Skin of body (tissue), 3 donors: ENCODE measurements at places on chromosomes 11 and 22. TPM values are rescaled to one million over a fixed set of nuclear protein-coding genes. Genes with fewer than 3 reads are reported as not detected.
A peak's percentile ranks its signal among the peaks of the same experiment; 100 is the strongest.

Gene CCDC85B
- total RNA-seq: 11.4 TPM

Gene KCNQ1OT1
- 12.0 TPM for total RNA-seq

DNA sequence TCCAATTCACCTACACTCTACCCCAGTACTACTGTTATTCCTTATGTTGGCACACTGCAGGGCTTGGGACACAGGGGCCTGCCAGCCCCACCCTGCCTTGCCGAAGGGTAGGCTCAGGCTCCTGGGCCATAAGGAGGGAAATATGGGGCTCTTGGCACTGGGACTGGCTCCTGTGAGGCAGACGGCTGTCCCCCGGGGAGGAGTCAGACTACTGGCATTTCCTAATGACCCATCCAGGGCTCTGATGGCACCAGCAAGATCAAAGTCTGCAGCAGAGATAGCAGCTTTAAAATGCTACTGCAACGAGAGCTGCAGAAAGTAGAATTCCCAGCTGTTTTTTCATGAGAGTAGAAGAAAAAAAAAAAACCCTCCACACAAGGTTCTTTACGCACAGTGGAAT is 42.2 kb upstream of the CYP2D6 start:
- no peak for DNase-seq

GRCh38 chr22:39135092-39135896 is 17.2 kb downstream of the CBX7 start:
- peak; percentile 11 for DNase-seq

DNA sequence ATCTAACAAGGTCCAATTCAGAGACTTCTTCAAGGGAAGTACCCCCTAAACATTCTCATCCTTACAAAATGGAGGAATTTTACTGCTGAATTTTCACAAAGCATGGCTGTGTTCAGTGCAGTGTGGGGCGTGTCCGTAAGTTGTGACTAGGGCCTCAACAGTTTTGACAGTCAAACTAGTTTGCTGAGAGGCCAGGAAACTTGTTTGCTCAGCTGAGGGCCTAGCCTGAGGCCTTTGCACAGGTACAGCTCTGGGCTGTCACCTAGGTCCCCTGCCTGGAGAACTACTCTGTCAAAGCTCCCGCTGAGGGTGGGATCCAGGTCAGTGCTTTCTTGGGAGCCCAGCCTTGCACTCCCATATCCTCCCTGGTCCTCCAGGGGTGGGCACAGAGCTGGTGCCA is 27.9 kb downstream of the TCP11L1 start:
- no peak for DNase-seq

Gene ROM1
- 1.5 TPM for total RNA-seq

Gene NPAS4
- 2.7 TPM for total RNA-seq
